ENCODE measurements at places on chromosomes 16 and 17. TPM values are rescaled to one million over a fixed set of nuclear protein-coding genes. Genes with fewer than 3 reads are reported as not detected.

The OTOA gene
- total RNA-seq: 0.28 TPM

The SDK2 gene
- total RNA-seq: 0.66 TPM

The CLEC18A gene
- 0.19 TPM for total RNA-seq

The NT5C3B gene
- total RNA-seq: 29.9 TPM

The TP53TG3C gene
- not detected for total RNA-seq

The DNASE1L2 gene
- total RNA-seq: 0.99 TPM

The KRTAP4-3 gene
- not detected for total RNA-seq

The KRTAP2-2 gene
- total RNA-seq: not detected

The ALOX15B gene
- 0.24 TPM for total RNA-seq

The EFCAB5 gene
- total RNA-seq: 1.5 TPM

The ITGB3 gene
- 0.52 TPM for total RNA-seq

The MIEF2 gene
- total RNA-seq: 5.4 TPM

The TSPOAP1 gene
- 12.1 TPM for total RNA-seq

The HS3ST3A1 gene
- total RNA-seq: 1.3 TPM

The GRAP gene
- 41.9 TPM for total RNA-seq

The HAS3 gene
- 0.09 TPM for total RNA-seq

The C17orf58 gene
- total RNA-seq: 2.2 TPM

The CACNA1H gene
- 0.61 TPM for total RNA-seq

The TNFRSF17 gene
- 3.3 TPM for total RNA-seq

The OR2C1 gene
- total RNA-seq: 0.14 TPM

The CCL7 gene
- 0.47 TPM for total RNA-seq

The MED31 gene
- total RNA-seq: 19.7 TPM

The ATXN1L gene
- 10.8 TPM for total RNA-seq

The TMEM94 gene
- total RNA-seq: 16.1 TPM

The ACSM5 gene
- 0.33 TPM for total RNA-seq

The TBC1D3G gene
- total RNA-seq: not detected

The CYB561 gene
- 2.6 TPM for total RNA-seq

The DYNLRB2 gene
- 1.7 TPM for total RNA-seq

The TVP23A gene
- 7.4 TPM for total RNA-seq

The CKLF gene
- 126 TPM for total RNA-seq

The LPCAT2 gene
- 5.2 TPM for total RNA-seq

The SCNN1G gene
- 0.61 TPM for total RNA-seq

The GGT6 gene
- total RNA-seq: 0.90 TPM

The CHST5 gene
- total RNA-seq: not detected

The SPATA22 gene
- total RNA-seq: 0.33 TPM

The KRT28 gene
- 0.05 TPM for total RNA-seq

The TOM1L1 gene
- total RNA-seq: 15.0 TPM

The PYDC1 gene
- total RNA-seq: 1.3 TPM

The CA10 gene
- 0.61 TPM for total RNA-seq

The EVI2B gene
- total RNA-seq: 19.3 TPM

The CD300A gene
- total RNA-seq: 28.0 TPM

The TRIM37 gene
- total RNA-seq: 17.1 TPM

The CDH16 gene
- total RNA-seq: 0.05 TPM

The UMOD gene
- total RNA-seq: 0.28 TPM

The TBC1D3 gene
- total RNA-seq: not detected

The SLC2A4 gene
- 0.19 TPM for total RNA-seq

The ATP2C2 gene
- 0.38 TPM for total RNA-seq
